ENCODE measurements at places on chromosomes 6 and 20.

GRCh38 chr6:79377047-79377446, 142.6 kb upstream of the HMGN3 start:
- DNase-seq, result no peak

- DNase-seq, result no peak
Observed at GRCh38 chr6:135162678-135163439, 18.2 kb upstream of the MYB start.

- DNase-seq, result no peak
Observed at GRCh38 chr6:168308390-168309144, 11.0 kb downstream of the DACT2 start.

- DNase-seq, result no peak
Observed at GRCh38 chr6:78942446-78942845, 75.1 kb downstream of the IRAK1BP1 start.

- no peak for DNase-seq
Observed at GRCh38 chr20:6566821-6567220, 200.7 kb upstream of the BMP2 start.

GRCh38 chr20:60754856-60755255, 497.2 kb upstream of the CDH4 start:
- DNase-seq, result no peak

Measured in CD4-positive, alpha-beta T cell treated with Interleukin-15 for 1 hour (primary cell).